Adrenal gland (tissue), 19 donors: ENCODE measurements at places on chromosomes 2 and 18. TPM values are rescaled to one million over a fixed set of nuclear protein-coding genes. Genes with fewer than 3 reads are reported as not detected.

NCKAP5 gene
- 3.1 TPM for polyA plus RNA-seq

IL1RL1 gene
- 11.5 TPM for polyA plus RNA-seq

GRCh38 chr2:206045251-206045650 is 40.7 kb downstream of the INO80D start:
- no peak for DNase-seq

DNA sequence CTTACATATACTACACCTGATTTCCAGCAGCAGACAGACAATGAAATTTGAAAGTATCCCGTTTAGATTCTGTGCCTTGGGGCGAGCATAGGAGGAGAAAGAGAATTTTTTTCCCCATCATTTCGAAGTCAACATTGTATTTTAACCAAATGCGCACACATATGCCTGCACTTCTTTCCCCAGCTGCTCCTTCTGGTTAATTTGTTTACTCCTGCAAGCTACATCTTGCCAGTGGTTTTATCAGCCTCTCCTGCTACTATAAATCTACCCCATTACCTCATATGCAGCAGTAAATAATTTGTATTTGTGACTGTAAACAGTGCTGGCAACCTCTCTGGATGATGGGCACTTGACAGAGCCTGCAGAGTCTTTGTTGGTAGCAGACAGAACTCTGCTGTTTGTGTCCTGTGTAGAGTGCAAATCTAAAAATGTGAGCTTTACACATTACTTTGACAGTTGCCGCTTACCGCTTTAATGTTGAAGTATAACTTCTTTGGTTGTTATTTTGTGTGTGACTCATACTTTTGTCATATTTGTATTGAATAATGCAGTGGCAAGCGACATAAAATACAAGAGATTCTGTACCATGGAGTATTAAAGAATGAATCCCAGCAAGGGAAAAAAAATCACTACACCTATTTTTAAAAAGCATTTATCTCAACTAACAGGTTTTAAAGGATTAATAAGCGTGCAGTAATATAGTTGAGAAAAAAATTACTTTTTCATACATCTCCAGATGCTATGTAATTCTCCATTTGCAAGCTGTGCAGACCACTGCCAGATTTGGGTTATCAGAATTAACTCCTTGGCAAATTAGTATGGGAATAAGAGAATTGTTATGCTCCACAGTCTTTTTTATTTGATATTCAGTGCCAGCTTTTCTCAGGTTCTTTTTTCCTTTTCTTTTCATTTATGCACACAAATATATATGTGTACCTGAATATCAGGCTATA is 536.8 kb downstream of the XIRP2 start:
- no peak for DNase-seq

PPIL3 gene
- 32.3 TPM for polyA plus RNA-seq

ADD2 gene
- 0.72 TPM for polyA plus RNA-seq

DNA sequence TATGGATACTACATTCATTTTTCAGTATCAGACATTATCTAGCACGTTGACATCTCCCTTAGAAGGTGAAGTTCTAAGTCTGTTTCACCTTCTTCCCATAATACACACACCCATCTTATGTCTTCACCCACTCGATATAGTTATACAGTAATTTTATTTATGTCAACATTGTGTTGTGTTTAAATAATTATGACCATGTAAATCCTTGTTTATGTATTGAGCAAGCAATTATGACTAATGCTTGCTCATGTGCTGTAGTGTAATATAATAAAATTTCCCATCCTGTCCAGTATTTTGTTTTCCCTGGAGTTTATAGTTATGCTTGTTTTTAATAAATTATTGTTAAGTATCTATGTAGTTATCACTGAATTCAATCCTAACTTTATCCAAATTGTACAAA is 163.2 kb downstream of the MTX2 start:
- DNase-seq, result no peak

MOGAT1 gene
- 0.20 TPM for polyA plus RNA-seq

MBD5 gene
- 24.8 TPM for polyA plus RNA-seq

BCL11A gene
- polyA plus RNA-seq, result 6.2 TPM

APOB gene
- 0.08 TPM for polyA plus RNA-seq

AUP1 gene
- 329 TPM for polyA plus RNA-seq

- DNase-seq, result no peak
These were observed 221.9 kb downstream of the NDUFA10 start for GRCh38 chr2:239803102-239803765.

FBXO41 gene
- polyA plus RNA-seq, result 12.0 TPM

DSG1 gene
- polyA plus RNA-seq, result not detected

DNA sequence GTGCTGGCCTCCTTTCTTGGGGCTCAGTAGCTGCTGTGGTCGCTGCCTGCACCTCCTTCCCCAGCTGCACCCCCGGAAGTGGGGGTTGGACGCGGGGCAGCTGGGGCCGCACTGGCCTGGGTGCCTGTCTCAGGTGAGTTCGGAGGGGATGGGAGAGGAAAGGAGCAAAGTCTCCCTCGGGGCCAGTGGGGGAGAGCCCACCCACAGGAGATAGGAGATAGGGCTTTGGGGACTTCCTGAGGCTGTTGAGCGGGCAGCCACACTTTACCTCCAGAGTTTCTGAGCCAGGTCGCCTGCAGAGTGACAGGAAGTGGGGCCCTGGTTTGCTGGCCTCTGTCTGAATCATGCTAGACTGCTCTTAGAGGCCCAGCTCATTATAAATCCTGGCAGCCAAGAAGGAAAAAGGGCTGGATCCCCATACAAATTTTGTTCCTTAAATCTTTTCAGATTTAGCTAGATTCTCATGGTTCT is 8.1 kb downstream of the MBP start:
- no peak for DNase-seq

- DNase-seq, result no peak
These were observed 173.3 kb upstream of the ERBB4 start for GRCh38 chr2:212711856-212712255.

DNA sequence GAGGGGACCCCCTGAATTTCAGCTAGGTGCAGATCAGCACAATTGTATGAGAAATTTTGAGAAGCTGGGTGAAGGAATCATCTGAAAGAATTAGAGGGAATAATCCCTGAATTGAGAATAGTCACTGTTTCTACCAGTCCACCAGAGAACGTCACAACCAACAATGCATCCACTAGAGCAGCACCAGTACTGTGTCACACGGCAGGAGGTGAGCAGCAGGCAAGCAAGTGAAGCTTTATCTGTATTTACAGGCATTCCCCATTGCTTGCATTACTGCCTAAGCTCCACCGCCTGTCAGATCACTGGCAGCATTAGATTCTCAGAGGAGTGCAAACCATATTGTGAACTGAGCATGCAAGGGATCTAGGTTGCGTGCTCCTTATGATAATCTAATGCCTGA is 40.7 kb downstream of the GDF7 start:
- no peak for DNase-seq

PARD3B gene
- polyA plus RNA-seq, result 4.4 TPM

DNA sequence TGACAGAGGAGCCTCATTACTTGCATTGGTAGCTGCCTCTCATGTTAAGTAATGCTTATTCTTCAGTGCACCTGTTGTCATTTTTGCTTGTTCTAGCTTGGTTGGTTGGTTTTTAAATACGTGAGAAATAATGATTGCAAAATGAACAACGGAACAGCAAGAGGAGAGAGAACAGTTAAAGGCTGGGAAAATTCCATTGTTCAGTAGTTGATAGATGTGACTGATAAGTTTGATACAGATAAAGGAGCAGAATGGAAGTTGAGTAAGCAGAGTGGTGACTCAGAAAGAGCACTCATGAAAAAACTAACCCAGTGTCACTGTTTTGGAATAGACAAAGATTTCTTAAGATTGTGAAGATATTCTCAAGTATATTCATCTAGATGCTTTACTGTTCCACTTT is 50.5 kb downstream of the MTA3 start:
- no peak for DNase-seq

CASP8 gene
- 11.4 TPM for polyA plus RNA-seq

- DNase-seq, result no peak
These were observed 587.7 kb downstream of the CPS1 start for GRCh38 chr2:211144078-211144477.

NDUFV2 gene
- polyA plus RNA-seq, result 420 TPM
